ENCODE measurements at places on chromosomes 4 and X.

GRCh38 chrX:78658845-78659744 lies at the start of gene RTL3:
RTL3 (minus strand) TSS chrX:78659328; CDS start chrX:78658420, 908 bp downstream.
- no peak for DNase-seq

GRCh38 chrX:128622296-128622695 lies 570.1 kb upstream of the ACTRT1 start:
- DNase-seq = no peak

- no peak for DNase-seq
These were observed 46.0 kb downstream of the MAOA start for GRCh38 chrX:43702079-43702524.

DNA sequence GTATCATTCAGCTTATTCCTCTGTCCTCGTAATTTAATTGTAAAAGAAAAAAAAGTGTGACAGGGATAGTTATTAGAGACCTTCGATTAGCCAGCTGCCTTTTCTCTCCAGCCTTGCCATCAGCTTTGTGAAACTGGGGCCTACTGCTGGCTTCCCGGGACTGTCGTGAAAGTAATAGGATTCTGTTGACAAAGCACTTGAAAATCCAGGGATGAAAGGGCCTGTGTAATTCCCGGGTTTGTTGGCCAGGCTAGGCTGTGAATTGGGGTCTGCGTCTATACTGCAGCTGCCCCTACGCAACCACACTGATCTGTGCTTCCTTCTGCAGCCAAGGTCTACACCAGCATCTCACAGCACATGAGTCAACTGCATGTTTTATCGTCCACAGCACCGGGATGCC lies 120.4 kb upstream of the SCML1 start:
- DNase-seq = no peak

GRCh38 chr4:24044610-24045589 lies 155.1 kb upstream of the PPARGC1A start:
- no peak for DNase-seq

GRCh38 chr4:53855581-53856250 lies 208.7 kb downstream of the CHIC2 start:
- DNase-seq = no peak

DNA sequence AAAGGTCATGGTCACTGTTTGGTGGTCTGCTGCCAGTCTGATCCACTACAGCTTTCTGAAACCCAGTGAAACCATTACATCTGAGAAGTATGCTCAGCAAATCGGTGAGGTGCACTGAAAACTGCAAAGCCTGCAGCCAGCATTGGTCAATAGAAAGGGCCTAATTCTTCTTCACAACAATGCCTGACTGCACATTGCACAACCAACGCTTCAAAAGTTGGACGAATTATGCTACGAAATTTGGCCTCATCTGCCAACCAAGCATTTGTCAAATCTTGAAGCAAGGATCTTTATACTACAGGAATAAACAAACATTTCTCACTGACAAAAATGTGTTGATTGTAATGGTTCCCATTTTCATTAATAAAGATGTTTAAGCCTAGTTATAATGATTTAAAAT lies 90.4 kb downstream of the EIF4E start:
- no peak for DNase-seq

DNA sequence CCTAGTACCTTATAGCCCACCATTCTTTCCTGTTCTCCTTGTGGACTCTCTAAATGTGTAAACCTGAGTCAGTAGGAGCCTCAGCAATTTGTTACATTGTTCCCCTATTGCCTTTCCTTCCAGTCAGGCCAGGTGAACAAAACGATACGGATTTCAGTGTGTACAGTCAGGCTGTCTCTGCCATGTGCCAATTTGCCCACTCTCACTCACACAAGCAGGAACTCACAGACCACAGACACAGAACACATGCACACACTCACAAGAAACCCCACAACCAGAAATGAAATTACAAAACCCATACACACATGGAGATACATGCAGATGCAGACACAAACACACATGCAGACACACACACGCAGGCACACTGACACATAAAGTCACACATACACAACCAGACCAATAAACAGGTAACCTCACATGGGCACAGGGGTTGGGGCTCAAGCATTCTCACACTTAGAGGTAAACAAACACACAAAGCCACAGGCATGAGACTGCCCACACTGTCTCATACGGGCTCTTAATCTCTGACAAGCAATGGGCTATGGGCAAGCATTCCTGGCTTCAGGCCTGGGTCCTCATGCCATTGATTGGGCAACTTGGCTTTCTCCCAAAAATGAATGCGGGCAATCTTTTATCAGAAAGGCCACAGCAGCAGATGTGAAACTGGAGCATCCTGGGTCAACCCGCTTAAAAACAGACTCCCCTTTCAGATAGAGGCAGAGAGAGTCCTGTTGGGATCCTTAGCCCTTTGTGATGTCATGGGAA lies 68.7 kb downstream of the NBDY start:
- no peak for DNase-seq

GRCh38 chr4:8905773-8906667 lies 34.4 kb upstream of the HMX1 start:
- no peak for DNase-seq

DNA sequence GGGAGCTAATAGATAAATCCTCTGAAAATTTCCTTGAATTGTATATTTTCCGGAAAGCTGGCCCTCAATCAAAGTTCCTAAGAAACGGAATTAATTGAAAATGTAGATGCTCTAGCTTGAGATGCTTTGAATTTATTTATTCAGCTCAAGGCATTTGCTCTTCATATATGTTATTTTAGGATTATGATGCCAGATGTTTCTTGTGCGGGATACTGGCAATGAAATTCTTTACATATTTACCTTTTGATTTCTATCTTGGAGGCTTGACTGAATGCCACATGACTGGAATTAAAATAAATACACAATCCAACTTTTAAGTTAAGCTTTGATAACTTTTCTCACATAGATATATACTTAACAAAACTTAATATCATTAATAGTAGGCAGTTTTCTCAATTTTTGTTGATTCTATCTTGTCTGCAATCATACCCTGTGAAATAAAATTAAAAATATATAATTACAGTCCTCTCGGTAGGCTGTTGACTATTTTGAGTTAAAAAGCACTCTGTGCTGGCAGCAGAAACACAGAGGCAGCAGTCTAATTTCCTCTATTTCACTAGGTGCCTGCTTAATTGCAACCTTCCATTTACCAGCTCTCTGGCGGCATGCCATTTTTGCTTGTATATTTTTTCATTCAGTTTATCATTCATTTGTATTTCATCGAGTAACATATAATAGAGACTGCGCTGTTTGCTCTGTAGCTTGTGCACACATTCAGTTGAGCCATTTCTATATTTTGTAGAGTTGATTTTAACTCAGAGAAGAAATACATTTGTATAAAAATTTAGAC lies 991.5 kb downstream of the ADGRL3 start:
- DNase-seq = no peak

GRCh38 chrX:7133050-7133440 lies 14.5 kb upstream of the STS start:
- DNase-seq = no peak

- DNase-seq = no peak
These were observed 356.8 kb downstream of the BMPR1B start for GRCh38 chr4:95114521-95114920.

DNA sequence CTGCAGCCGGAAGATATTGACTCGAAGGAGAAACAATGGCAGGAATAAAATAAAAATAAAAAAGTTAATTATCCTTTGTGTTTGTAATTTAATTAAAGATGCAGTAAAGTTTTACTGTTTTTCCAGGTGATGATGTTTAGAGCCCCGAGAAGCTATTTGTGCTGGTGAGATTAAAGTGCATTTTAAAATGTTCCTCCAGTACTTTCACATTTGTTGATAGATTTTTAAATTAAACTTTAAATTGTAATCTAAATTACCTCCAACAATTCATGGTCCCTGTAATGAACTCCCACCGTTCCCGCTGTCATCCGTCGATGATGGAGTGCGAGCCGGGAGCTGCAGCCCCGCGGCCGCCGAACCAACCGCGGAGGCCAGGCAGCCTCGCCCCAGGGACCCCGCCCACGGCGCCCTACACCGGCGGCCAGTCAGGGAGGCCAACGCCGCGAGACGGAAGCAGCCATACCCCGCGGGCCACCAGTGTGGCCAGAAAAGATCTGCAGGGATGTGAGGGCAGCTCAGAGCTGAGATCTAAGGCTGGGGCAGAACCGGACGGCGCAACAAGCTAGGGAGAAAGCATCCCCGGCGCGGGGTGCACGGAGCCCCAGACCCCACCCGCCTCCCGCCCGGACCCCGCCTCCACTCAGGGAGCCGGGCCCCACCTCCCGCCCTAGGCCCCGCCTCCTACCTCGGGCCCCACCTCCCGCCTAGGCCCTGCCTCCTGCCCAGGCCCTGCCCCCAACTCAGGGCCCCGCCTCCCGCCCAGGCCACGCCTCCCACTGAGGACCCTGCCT lies 104.0 kb downstream of the FAM53A start:
- peak; percentile 93 for DNase-seq

DNA sequence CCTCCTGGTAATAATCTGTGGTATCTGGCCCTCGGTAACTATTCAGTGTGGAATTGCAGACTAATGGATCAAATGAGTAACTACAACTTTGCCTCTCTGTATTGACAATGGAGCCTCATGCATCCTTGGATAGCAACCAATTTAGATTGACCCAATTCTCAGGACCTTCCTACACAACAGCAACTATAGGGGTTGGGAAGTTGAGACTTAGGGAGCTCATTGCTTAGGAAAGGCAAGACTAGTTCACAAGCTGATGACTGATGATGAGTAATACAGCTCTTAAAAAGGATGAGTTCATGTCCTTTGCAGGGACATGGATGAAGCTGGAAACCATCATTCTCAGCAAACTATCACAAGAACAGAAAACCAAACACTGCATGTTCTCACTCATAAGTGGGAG lies 47.5 kb upstream of the KLHL13 start:
- DNase-seq = no peak

GRCh38 chr4:181949704-181950312 lies 293.4 kb upstream of the TENM3 start:
- DNase-seq = no peak

- no peak for DNase-seq
These were observed 505.4 kb upstream of the FAM241A start for GRCh38 chr4:111639876-111640275.

GRCh38 chrX:17913801-17914200 lies 52.7 kb upstream of the RAI2 start:
- no peak for DNase-seq

All from GM20000 (cell line).